ENCODE measurements at places on chromosomes 6 and 20. TPM values are rescaled to one million over a fixed set of nuclear protein-coding genes. Genes with fewer than 3 reads are reported as not detected.

- DNase-seq: no peak
These were observed 12.9 kb downstream of the IPCEF1 start for GRCh38 chr6:154343473-154344308.

GRCh38 chr6:170158296-170159021 lies 132.4 kb downstream of the DLL1 start:
- no peak for DNase-seq

GRCh38 chr20:37981568-37981967 lies 51.7 kb downstream of the TTI1 start:
- no peak for DNase-seq

- DNase-seq: no peak
These were observed 122.0 kb downstream of the TCP11 start for GRCh38 chr6:35019171-35019570.

SLC2A10 gene
- 3.7 TPM for total RNA-seq

DNA sequence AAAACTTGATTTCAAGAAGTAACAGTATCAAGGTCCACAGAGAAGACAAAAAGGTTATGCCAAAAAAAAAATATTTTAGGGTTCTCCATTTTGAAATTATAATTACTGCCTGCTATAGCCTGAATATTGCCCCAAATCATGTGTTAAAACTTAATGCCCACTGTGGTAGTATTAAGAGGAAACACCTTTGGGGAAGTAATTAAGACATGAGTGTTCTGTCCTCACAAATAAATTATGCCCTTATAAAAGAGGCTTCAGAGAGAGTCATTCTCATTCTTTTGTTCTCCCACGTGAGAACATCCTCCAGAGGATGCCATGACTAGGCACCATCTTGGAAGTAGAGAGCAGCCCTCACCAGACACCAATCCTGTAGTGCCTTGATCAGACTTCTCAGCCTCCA lies 66.2 kb downstream of the GMDS start:
- DNase-seq: no peak

DNA sequence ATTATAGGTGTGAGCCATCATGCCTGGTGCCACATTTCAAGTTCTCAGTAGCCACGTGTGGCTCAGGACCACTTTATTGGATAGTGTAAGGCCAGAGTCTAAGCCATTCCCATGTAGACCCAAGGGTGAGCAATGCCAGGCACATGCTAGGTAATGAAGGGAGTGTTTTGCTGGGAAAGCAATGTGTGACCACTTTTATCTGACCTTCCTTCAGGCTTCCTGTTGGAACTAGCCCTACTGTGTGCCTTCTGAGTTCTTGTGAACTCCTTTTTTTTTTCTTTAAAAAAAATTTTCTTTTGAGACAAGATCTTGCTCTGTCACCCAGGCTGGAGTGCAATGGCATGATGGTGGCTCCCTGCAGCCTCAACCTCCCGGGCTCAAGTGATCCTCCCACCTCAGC lies 33.3 kb downstream of the ZNF341 start:
- no peak for DNase-seq

DNA sequence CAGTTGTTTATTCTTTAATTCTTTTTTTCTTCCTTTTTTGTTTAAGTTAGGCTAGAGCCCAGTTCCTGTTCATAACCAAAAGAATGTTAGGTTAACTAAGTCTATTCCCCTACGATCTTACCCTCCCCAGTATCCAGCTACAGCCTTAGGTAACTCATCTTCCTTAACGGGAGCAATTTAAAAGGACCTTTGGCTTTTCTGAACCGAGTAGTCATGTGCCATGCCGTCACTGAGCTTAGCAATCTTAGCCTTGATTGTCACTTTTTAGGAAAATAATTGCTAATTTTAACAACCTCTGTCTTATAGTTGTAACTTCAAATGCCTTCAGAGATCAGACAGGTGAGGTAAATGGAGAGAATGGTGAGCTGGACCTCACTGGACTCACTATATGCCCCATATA lies 6.2 kb downstream of the METTL24 start:
- DNase-seq: no peak

GRCh38 chr6:2976571-2977085 lies 5.3 kb upstream of the SERPINB6 start:
- no peak for DNase-seq

- no peak for DNase-seq
These were observed 41.3 kb downstream of the NTSR1 start for GRCh38 chr20:62749851-62750445.

HIVEP2 gene
- total RNA-seq: 68.9 TPM

DNA sequence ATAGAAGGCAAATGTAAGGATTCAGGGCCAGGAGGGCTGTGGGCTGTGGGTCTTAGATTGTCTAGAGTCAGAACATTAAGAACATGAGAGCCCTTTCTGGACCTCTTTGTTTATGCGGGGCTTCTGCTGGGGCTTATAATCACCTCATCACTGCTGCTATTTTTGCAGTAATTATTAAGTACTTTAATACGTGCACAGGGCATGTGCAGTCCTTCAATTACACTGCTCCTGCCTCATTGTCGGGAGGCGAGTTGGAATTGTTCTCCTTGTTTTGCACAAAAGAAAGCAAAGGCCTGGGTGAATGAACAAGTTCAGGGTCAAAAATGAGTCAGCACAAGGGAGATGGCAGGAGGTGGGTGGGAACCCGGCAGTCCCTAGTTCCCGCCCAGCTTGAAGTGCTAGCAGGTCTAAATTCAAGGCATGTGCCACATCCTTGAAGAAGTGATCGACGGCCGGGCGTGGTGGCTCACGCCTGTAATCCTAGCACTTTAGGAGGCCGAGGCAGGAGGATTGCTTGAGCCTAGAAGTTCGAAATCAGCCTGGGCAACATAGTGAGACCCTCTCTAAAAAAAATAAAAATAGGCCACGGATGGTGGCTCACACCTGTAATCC lies 34.4 kb upstream of the PTPN1 start:
- no peak for DNase-seq

GRCh38 chr6:28944412-28944865 lies 20.7 kb upstream of the TRIM27 start:
- DNase-seq: peak; percentile 37

- no peak for DNase-seq
These were observed 119.7 kb downstream of the MYLK4 start for GRCh38 chr6:2630891-2631571.

GRCh38 chr6:44045672-44046015 lies 81.6 kb downstream of the MRPL14 start:
- peak; percentile 67 for DNase-seq

- no peak for DNase-seq
These were observed 565.1 kb upstream of the FLRT3 start for GRCh38 chr20:14902432-14903089.

- DNase-seq: no peak
These were observed 234.6 kb downstream of the ANKRD60 start for GRCh38 chr20:57993716-57994431.

- DNase-seq: no peak
These were observed 215.9 kb downstream of the ARHGAP18 start for GRCh38 chr6:129494099-129494498.

GRCh38 chr6:40398810-40399477 lies 188.2 kb downstream of the LRFN2 start:
- no peak for DNase-seq

DNA sequence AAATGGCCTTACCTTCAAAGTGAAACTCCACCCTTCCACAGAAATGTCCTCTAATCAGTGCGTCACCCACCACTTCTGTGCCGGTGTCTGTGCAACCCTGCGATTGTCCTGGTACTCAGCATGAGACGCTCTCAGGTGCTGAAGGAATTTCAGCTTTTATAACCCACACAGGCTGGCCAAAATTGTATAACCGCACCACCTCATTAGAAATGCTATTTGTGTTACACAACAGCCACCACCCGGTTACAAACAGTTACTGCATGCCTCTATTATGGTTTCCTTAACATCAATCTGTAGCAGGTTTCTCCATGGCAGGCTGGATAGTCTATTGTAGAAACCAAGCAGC lies 51.5 kb downstream of the SLC23A2 start:
- no peak for DNase-seq

DNA sequence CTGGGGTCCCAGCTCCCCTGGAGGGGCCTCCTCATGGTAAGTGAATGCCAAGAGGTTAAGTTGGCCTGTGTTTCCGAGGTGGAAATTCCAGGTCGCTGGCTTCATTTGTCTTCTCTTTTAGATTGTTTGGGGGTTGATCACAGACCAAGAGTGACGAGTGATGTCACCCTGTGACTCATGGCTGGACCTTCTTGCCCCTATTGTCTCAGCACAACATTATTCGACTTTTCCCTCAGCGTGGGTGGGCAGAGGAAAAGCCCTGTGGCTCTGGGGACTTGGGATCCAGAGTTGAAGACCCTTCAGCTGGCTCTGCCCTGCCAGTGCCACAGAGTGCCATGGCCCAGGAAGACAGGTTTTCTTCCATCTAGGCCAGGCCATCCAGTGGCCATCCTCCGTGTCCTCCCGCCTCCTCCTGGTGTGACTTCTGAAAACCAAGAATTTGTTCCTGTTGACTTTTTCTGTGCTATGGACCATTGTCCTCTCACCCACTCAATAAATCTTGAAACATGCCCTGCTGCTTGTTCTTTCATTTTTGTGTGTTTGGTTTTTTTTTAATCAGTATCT lies 15.4 kb upstream of the SNHG17 start:
- DNase-seq: no peak

BCAS1 gene
- 2.4 TPM for total RNA-seq

GRCh38 chr6:43497689-43498088 lies 12.5 kb downstream of the LRRC73 start:
- DNase-seq: no peak

DNA sequence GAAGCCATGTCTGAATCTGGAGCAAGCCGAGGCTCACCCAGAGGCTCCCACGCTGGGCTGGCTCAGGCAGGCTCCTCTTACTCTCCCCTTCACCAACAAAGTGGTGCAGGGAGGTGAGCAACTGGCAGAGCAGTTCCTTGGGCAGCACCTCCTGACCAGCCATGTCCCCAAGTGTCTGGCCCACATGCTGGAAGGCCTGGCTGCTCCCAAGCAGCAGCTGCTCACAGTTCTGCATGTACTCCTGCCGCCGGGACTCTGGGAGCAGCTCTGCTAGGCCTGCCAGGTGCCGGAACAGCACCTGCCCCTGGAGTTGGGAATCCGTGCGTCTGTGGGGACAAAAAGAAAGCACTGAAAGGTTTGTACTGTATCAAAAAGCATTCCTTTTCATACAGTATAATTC lies 57.1 kb upstream of the LYRM2 start:
- no peak for DNase-seq

- no peak for DNase-seq
These were observed 3.4 kb upstream of the TMEM30A start for GRCh38 chr6:75288023-75288422.

- no peak for DNase-seq
These were observed 402.7 kb downstream of the CDKAL1 start for GRCh38 chr6:20936949-20937348.

LBP gene
- not detected for total RNA-seq

GRCh38 chr6:137882225-137882961 lies 15.3 kb downstream of the TNFAIP3 start:
- no peak for DNase-seq

MYH7B gene
- total RNA-seq: not detected

GRCh38 chr20:36344517-36345132 lies 38.5 kb downstream of the DLGAP4 start:
- no peak for DNase-seq

- DNase-seq: no peak
These were observed 101.2 kb upstream of the TIAM2 start for GRCh38 chr6:154893917-154894316.

DNA sequence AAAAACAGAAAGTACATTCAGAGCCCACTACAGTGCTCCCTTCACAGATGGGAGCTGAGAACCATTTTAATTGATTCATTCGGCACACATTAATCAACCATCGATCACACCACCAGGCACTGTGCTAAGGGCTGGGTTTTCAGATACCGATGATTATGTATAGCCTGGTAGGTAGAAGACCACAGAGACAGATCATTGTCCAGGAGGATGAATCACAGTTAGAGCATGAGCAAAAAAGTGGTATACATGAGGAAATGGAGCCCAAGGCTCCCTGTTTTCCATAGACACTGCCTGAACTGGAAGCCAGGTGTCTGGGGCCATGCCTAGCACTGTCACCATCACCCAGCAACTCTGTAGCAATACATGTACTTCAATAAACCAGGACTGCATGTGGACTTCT lies 9.0 kb upstream of the PRDM1 start:
- no peak for DNase-seq

- no peak for DNase-seq
These were observed 101.0 kb upstream of the QKI start for GRCh38 chr6:163313566-163313965.

- DNase-seq: no peak
These were observed 1.9 kb upstream of the TMEM242 start for GRCh38 chr6:157325069-157325805.

GRCh38 chr6:50966532-50966931 lies 147.9 kb downstream of the TFAP2B start:
- DNase-seq: no peak

GRCh38 chr6:108742041-108742440 lies 106.2 kb upstream of the ARMC2 start:
- no peak for DNase-seq

DNA sequence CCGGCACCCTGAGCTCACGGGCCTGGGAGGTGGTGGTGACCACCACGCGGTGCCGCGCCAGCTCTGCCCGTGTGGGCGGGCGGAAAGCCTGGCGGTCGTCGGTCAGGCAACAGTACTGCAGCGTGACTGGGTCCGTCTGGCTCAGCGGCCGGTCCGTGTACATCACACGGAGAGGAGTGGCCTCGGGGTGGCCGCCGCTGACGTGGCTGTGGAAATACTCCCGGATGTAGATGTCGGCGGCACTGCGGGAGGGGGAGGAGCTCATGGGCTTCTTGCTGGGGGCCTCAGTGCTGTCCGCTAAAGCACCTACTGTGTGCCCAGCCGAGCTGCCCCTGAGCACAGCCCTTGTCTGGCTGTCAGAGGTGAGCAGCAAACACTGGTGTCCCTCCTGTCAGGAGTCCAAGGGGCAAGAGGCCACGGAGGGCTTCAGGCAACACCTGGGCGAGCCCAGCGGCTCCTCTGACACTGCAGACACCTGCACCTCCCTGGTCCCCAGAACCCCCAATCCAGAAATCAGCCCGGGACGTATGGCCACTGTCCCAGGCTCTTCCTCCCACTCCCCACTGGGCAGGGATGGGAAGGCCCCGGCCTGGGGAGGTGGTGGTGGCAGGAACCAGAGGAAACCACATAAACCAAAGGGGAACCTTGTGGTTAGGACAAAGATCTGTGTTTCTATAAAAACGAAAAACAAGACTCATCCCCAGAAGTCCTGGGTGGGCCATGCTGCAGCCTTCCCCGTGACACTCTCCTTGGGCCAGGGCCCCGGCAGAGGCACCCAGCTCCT lies 6.5 kb downstream of the HELZ2 start:
- no peak for DNase-seq
